ENCODE measurements at places on chromosomes 12 and 14.

DNA sequence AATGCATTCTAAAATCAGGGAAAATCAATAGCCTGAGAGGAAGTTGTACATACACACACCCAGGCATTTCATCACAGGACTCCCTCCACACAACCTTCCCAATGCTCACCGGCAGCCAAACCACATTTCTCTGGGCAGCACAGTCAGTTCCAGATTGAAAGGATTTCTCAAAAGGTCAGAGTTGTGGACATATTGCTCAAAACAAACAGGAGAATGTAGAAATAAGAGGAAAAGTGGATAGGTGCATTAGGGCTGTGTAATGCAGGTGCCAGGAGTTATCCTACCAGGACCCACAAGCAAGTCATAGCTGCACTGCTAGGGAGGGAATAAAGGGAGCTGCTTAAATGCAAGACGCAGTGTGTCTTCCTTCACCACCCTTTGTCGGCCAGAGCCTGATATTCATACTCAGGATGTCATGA is 62.9 kb downstream of the GCH1 start:
- no peak for DNase-seq

DNA sequence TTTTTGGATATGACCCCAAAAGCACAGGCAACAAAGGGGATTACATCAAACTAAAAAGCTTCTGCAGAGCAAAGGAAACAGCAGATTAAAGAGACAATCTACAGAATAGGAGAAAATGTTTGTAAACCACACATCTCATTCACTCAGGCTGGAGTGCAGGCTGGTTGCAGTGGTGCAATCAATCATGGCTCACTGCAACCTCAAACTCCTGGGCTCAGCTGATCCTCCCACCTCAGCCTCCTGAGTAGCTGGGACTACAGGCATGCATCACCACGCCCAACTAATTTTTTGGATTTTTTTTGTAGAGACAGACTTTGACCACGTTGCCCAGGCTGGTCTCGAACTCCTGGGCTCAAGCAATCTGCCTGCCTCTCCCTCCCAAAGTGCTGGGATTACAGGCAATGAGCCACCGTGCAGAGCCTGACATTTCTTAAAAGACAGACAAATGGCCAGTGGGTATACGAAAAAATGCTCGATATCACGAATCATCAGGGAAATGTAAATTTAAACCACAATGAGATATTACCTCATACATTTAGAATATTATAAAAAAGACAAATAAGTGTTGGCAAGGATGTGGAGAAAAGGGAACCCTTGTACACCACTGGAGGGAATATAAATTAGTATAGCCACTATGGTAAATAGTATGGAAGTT is 9.8 kb downstream of the NCKAP5L start:
- DNase-seq, result no peak

- DNase-seq, result no peak
Measured at GRCh38 chr12:71071536-71072097, 86.2 kb downstream of the TSPAN8 start.

GRCh38 chr14:74462993-74463392 is 30.1 kb downstream of the NPC2 start:
- DNase-seq, result no peak

GRCh38 chr12:68786929-68787328 is 21.0 kb upstream of the MDM2 start:
- no peak for DNase-seq

DNA sequence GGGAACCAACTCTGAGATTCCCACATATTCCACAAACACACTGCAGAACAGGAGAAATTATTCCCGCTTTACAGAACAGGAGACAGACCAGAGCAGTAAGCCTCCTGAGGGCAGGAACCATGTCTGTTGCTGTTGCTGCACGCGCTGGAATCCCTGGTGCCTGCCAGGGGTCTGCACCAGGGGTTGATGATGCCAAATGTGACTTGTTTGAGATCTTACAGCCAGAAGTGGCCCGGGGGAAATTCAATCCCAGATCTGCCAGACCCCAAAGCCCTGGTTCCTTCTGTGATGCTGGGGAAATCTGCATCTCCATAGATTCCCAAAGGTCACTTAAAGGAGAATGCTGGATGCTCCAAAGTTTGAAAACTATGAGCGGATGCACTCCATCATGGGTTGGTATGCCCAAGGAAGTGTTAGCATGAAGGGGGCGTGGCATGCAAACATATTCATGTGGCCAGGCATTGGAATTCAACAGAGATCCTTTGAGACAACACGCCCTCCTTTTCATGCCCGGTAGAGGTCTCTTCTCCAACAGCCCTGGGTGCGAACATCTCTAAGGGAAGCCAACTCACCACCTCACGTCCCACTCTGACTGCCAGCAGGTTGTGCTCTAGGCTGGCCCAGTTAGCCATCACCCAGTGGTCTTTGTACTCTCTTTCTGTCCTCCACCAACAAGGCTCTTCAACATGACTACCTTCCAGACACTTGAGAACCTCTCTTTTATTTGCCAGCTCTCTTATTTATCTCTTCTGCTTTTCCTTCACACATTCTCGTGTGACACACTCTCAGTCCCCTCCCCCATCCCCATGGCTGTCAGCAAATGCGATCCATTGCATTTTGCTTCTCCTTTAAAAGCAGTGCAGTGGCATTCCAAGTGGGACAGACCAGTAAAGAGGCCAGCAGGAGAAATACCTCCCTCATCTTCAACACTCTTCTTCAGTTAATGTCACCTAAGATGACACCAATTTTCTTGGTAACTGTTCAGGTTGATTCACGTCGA is 131.3 kb downstream of the ZFP36L1 start:
- no peak for DNase-seq

- DNase-seq, result no peak
Measured at GRCh38 chr14:58002618-58003017, 136.7 kb upstream of the SLC35F4 start.

DNA sequence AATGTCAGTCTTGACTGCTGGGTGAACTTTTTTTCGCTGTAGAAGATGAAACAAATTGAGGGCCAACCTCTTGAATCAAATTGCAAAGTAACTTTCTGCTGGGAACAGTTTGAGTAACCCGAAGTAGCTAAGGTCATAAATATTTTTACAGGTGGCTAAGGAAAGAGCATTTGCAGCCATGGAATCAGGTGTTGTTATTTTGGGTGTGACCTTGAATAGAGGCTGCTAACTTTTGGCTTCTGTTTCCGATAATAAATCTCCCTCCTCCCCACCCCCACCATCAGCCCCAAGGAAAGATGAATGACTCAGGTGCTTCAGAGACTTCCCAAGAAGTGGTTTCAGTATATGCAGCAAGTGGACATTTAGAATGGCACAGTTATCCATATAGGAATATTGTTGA is 571.7 kb downstream of the DIO2 start:
- DNase-seq, result no peak

- no peak for DNase-seq
Measured at GRCh38 chr14:60183138-60183537, 17.9 kb upstream of the DHRS7 start.

DNA sequence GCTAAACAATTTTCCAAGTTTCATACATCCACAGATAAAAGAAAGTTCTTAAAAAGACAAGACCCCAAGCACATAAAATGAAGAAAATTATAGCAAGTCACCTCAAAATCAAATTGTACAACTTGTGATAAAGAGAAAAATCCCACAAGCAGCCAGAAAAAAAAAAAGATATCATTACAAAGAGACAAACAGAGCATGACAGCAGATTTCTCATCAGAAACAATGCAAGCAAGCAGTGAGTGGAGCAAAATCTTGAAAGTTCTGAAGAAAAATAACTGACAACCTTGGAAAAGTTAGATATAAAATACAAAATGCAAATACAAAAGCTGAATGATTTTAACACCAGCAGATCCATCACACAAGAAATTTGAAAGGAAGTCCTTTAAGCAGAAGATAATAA is 194.5 kb upstream of the SOX5 start:
- no peak for DNase-seq

DNA sequence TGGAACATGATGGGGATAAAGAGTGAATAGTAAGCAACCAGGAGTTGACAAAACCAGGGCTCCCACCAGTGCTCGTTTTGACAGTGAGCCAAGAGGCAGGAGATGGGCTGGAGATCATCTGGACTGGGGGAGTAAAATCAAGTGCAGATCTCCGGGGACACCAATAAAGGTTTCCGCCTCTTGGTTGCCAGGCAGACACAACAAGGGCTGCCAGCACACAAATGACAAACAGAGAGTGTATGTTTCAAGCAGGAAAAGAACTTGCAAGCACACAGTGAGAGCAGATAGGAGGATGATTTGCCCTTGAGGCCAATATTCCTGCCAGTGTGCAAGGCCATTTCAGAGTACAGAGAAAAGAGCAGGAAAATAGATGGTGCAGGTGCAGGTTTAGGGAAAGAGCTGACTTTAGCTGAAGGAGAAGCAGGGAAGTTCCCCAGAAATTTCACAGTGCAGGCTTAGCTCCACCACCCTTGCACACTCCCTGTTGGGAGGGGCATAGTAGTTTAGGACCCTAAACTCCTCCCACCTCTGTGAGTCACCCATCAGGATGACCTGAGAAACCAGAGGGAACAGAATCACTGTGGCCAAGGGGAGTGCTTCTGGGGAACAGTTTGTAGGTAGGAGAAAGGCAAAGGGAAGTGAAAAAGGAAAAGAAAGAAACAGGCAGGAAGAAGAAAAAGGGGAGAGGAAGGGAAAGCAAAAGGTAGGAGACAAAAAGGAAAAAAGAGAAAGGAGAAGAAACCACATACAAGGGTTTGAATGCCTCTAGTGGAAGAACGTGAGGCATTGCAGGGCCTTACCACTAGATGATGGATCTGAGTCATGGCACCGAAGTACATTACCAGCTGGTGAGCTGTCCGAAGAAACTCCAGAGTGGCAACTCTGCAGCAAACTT is 404.4 kb downstream of the SLC6A15 start:
- DNase-seq, result peak; percentile 90

DNA sequence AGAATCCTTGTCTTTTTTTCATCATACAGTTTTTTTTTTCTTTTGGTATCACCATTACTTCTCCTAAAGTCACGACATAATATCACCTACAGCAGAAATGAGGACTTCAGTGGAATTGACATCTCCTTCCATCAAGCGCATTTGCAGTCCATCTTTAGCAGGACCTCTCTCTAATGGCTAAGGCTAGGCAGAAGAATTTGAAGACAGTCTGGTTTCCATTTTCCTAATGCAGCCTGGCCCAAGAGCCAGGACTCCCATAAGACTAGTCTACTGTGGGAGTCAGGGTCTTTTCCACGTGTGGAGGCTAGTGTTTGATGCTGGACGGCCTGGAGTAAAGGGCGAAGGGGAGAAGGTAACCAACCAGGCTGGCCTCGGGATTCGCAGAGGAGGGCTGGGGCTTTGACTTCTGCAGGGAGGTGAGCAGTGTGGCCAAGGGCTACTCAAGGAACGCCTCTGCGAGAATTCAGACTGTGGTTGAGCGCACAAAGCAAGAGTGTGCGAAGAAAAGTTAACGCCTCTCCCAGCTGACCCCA is 769 bp upstream of the ZNF740 start:
- DNase-seq, result peak; percentile 73

DNA sequence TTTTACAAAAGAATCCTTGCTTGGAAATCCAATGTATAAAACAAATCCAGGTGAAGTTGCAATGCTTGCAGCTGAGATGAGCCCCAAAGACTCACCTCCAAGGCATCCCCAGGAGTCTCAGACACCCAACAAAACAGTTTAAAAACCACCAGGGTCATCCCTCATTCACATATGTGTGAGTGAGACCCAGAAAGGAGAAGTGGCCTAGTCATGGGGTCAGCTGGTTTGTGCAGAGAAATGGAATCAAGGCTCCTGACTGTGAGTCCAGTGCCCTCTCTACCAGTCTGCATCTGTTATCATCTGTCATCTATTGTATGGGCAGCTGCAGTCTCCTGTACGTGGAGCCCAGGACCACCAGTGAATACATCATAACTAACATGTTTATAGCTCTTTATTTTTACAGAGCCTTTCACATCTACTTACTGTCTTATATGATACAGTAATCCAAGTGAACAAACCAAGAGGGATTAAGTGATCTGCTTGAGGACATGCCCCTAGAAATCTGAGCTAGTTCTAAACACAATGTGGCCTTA is 27.1 kb downstream of the PLEKHG7 start:
- DNase-seq, result no peak

- DNase-seq, result peak; percentile 4
Measured at GRCh38 chr14:20195911-20196310, 5.2 kb downstream of the OR11G2 start.

- DNase-seq, result no peak
Measured at GRCh38 chr14:102645746-102646440, 53.4 kb downstream of the RCOR1 start.

DNA sequence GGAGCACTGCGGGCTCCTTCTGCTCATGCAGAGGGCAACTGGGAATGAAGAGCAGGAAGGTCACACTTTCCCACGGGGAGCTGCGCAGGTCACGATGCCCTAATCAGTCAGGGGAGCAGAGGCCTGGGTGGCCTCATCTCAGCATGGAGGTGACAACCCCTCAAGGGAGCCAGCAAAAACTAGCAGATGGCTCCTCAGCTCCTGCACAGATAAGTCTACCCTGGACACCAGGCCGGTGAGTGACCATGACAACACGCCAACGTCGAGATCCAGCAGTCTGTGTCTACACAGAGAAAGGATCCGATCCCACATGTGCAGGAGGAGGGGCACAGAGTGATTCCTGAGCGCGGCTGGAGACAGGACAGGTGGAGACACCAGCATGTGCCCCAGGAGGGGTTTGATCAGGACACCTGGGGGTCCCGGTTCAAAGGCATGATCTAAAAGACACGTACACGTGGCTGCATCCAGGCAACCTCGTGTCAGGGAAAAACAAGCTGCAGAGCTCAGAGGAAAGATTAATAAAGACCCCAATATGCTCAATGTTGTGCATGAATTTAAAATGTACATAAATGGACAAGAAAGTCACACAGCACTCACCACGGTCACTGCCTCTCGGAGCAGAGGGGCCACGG is 153.7 kb upstream of the SFSWAP start:
- DNase-seq, result no peak

DNA sequence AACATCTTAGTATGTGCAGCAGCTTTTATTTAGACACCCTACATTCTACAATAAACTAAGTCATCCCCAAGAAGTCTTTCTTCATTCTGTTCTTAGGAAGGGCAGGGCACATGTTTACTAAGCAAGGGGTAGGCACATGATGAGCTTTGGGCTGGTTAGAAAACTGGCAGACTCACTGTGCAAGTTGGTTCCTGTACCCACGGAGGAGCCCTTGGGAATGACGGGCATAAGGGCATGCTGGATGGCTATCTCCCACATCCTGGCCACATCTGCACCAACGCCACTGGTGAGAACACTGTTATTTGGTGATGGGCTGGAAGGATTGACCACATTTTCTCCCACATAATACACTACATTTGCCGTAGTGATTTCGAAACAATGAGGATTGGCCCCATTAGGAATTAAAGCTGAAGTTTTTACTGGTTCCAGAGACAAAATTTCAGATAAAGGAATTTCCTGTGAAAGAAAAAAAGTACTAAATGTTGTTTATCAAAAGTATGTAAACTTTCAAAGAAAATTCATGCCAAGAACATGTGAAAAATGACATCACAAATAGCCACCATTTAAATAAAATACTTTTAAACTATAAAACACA is 297.0 kb downstream of the PRKD1 start:
- DNase-seq, result no peak

All from DMS53 (cell line).